Esophagus muscularis mucosa (tissue), 4 donors: ENCODE measurements at places on chromosomes 2 and 18.

DNA sequence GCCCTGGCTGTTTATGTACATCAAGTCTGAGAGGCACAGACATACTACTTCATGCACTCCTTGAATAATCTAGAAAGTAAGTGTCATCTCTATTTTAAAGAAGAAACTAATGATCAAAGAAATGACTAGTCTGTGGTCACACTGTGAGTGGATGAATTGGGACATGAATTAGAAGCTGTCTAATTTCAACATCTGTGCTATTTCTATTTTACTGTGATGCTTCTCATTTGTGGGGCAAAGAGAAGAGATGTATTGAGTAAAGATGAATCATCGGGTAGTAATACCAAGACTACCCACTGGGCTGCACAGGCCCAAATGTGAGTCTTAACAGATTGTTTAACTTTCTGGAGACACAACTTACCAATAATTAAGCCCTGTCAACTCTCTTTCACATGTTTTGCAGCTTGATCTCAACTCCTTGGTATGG is 42.4 kb upstream of the MTIF2 start:
- no peaks in the 10 kb centered on the region for H3K4me1 ChIP-seq
- no peak for DNase-seq
- peaks cover 80% of the 10 kb centered on the region for H3K36me3 ChIP-seq
- no peak overlapping the region for H3K27ac ChIP-seq
- H3K27me3 ChIP-seq, result no peaks in the 10 kb centered on the region

DNA sequence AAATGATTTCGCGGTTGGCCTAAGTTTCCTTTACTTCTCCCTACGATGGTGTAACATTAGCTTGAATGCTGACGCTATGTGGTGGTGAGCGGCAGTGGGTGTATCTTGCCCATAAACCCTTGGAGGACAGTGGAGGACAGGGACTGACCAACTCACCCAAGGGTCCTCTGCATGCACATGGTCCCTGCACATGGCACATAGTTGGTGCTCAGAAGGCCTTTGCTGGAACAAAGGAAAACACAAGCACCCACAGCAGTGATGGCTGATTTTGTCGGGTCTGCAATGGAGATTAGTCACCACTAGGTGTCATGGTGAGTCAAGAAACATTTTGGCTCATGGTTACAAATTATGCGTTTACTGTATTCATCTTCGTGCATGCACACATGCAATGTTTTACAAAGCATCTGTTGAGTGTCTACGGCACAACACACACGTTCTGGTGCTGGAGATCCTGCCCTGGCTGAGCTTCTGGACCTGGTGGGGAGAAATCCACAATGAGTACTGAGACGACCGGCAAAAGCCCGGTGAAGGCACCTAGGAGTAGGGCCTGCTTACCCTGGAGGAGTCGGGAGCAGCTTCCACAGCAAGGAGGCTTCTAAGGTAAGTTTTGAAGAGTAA is 44.0 kb downstream of the PDCL3 start:
- no peaks in the 10 kb centered on the region for H3K36me3 ChIP-seq
- H3K4me1 ChIP-seq, result peaks cover 20% of the 10 kb centered on the region
- no peak for DNase-seq
- no peak overlapping the region for H3K27ac ChIP-seq
- no peak overlapping the region for H3K4me3 ChIP-seq

DNA sequence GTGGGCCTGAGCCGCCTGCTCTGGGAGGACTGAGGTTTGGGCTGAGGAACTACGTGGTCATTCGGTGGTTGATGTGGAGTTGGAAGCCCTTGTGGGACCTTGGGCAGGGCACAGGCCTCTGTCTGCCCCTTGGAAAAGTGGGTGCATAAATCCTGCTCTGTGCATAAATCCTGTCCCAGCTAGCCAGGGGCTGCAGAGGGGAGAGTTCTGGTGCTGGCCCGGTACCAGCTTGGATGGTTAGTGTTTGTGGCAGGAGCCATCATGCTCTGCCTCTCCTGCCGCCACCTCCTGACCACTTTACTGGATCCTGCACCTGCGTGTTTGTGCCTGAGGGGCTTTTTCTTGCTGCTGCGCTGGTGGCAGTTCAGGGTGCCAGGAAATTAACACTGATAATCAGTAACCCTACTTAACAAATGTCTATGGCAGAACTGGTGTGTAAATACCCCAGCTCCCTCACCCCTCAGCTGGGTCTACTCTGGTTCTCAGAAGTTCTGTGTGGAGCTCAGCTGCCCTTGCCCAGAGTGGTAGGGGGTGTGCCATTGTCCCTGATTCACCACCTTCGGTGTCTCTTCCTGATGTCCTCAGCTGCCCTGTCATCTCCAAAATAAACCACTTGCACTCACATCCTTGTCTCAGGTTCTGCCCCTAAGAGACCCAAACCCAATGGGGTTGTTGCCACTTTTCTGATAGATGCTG is 156.8 kb downstream of the GLI2 start:
- H3K36me3 ChIP-seq, result no peaks in the 10 kb centered on the region
- H3K27me3 ChIP-seq, result no peaks in the 10 kb centered on the region
- DNase-seq, result no peak
- H3K27ac ChIP-seq, result no peak overlapping the region
- H3K4me3 ChIP-seq, result no peak overlapping the region

DNA sequence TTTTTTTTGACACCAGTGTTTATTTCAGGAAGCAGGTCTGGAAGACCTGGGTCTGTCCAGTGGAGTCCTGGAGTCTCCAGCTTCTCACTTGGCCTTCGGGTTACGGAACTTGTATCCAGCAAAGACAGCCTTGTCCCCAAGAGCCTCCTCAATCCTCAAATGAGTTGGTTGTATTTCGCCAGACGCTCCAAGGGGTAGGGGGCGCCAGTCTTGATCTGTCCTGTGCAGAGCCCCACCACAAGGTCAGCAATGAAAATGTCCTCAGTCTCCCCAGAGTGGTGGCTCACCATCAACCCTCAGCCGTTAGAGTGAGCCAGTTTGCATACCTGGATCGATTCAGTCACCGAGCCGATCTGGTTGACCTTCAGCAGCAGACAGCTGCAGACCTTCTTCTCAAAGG is 21.9 kb downstream of the ASXL2 start:
- no peak overlapping the region for H3K27ac ChIP-seq
- peaks cover 9% of the 10 kb centered on the region for H3K4me1 ChIP-seq
- no peak overlapping the region for H3K4me3 ChIP-seq
- no peaks in the 10 kb centered on the region for H3K27me3 ChIP-seq
